Thymus (tissue), 14 donors: ENCODE measurements at places on chromosomes 3 and 15. TPM values are rescaled to one million over a fixed set of nuclear protein-coding genes. Genes with fewer than 3 reads are reported as not detected.
A peak's percentile ranks its signal among the peaks of the same experiment; 100 is the strongest.

DNA sequence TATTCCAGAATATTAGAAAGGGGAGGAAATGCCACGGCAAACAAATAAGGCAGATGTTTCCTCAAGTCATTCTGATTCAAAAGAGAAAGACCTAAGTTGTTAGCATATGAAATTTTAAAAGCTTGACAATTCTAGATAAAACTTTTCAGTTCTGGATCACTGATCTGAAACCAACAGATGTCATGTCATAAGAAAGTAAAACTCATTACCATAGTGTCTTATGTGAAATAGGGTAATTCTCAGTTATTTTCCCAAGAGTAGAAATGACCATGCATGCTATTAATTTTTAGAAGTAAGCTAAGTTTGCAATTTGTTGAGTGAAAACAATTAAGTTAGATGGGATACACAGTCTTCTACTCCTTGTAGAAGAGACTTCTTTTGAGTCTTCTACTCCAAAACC is 630.3 kb downstream of the NAALADL2 start:
- DNase-seq = no peak

- no peak for DNase-seq
Observed at GRCh38 chr3:42290966-42291714, 25.2 kb upstream of the CCK start.

DNA sequence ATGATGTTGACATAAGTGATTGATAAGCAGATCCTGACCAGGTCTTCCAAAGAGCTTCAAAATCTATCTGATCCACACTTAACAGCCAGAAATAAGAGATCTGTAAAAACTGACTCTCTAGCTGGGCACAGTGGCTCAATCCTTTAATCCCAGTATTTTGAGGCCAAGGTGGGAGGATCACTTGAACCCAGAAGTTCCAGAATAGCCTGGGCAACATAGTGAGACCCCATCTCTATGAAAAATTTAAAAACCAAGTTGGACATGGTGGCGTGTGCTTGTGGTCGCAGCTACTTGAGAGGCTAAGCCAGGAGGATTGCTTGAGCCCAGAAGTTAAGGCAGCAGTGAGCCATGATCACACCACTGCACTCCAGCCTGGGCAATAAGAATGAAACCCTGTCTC is 43.6 kb downstream of the PIGB start:
- no peak for DNase-seq

GRCh38 chr3:146561879-146562278 is 17.5 kb upstream of the PLSCR1 start:
- no peak for DNase-seq

- DNase-seq = no peak
Observed at GRCh38 chr3:105594219-105594618, 227.5 kb downstream of the ALCAM start.

- no peak for DNase-seq
Observed at GRCh38 chr3:178849199-178849910, 222.3 kb downstream of the ZMAT3 start.

- no peak for DNase-seq
Observed at GRCh38 chr3:191143224-191143623, 55.8 kb upstream of the OSTN start.

DNA sequence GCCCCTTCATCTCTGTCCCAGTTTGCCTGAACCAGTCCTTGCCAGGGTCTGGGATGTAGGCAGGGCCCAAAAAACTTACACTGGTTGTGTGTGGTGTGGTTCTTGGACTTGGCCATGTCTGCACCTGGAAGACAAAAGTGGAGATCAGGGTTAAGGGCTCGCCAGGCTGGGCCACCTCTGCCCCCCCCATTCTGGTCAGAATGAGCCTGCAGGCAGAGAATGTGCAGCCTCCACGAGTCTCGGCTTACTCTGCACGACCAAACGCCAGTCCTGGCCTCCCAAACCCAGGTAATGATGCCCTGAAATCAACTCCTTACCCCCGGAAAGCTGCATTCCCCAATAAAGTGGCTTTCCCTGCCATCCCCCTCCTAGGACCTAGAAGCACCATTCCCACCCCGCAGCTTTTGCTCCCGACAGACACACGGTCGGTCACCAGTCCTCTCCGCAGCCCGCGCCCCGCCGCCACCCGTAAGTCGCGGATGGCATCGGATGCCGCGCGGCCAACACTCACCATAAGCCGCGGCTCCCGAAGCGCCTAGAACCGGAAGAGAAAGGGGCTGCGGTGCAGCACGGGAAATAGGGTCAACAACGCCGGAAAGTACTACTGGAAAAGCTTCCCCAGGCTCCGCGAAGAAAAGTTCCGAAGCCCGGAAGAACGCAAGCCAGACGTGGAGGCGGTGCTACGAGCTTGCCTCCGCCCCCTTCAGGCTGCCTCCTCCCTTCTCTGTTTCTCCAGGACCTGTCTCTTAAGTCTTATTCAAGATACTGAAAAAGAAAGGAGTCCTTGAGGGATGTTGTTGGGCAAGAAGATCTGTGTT is at the start of gene RPL29:
Gene RPL29, minus strand, starts transcription at position 550 of the 818 bp plus-strand sequence. Its CDS starts 434 bp downstream, at position 116.
- DNase-seq = peak; percentile 93

GRCh38 chr3:37872413-37873160 is 10.9 kb downstream of the CTDSPL start:
- DNase-seq = no peak

DNA sequence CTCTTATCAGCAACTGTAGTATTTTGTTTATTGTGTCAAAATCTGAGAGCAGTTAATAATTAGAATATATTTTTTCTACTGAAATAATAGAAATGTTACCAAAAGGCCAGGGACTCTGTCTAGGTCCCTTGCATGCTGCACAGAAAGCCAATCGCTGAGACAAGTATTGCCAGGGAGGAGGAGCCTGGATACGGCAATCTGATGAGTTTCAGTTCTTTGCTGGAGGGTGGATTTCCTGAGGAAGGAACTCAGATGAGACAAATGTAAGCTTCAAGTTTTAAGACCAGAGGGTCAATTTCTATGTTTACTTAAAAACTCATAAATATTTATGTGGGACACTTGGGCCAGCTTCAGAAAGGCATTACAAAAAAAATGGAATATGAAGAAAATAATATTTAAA is 252.2 kb downstream of the GABRG3 start:
- no peak for DNase-seq

GRCh38 chr3:187747506-187747905 is 2.2 kb upstream of the BCL6 start:
- DNase-seq = peak; percentile 18

GRCh38 chr15:31975830-31976229 is 54.5 kb upstream of the CHRNA7 start:
- no peak for DNase-seq

DNA sequence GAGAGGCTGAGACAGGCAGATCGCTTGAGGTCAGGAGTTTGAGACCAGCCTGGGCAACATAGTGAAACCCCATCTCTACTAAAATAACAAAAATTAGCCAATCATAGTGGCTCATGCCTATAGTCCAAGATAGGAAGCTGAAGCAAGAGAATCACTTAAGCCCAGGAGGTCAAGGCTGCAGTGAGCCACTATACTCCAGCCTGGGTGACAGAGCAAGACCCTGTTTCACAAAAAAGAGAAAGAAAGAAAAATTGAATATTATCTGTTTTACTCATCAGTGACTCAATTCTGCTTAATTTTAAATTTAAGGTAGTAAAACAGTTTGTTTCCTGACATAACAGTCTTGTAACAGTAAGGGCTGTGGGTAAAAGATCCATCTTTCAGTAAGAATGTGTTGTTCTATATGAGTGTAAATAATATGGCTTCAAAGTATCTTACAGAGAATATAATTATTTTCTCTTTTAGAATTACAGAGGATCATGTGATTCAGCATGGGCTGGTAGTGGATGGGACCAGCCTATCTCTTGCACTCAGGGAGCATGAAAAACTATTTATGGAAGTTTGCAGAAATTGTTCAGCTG is 85.8 kb downstream of the ATP11B start:
- no peak for DNase-seq

GRCh38 chr15:50718700-50719125 is 32.1 kb upstream of the TRPM7 start:
- no peak for DNase-seq

- no peak for DNase-seq
Observed at GRCh38 chr3:135621184-135621920, 344.2 kb upstream of the PPP2R3A start.

DNA sequence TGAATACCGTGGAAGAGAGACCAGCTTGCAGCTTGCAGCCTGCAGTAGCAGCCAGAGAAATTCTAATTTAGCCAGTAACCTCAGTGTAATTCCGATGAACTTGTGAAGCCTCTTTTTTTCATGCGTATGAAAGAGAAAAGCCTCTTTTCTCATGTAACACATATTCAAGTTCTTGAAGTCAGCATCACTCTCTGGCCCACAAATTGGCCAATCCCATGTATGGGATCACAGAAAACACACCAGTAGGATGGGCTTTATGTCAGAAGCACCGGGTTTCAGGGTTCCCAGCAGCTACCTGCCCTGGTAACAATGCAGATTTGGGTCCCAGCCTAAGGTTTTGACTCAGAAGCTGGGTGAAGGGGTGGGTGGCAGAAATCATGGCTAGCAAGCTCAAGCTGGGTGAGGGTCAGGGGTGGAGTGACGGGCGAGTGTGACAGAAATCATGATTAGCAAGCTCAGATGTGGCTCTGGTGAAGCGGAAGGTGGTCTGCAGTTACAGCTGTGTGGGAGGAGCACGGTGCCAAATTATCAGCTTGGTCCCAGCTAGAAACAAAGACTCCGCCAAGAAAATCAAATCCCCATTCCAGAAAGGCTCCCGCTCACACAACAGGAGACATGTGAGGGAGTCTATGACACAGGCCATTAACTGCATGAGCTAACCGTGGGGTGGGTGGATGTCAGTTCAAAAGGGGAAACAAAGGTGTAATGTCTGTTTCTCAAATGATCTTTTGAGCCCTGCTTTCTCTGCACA is 86.6 kb downstream of the SNRK start:
- no peak for DNase-seq

- no peak for DNase-seq
Observed at GRCh38 chr15:77464129-77464865, 43.6 kb downstream of the HMG20A start.

NEK10 gene
- 0.76 TPM for total RNA-seq

PDIA5 gene
- 7.7 TPM for total RNA-seq

C2CD4A gene
- 0.66 TPM for total RNA-seq

SIN3A gene
- 23.6 TPM for total RNA-seq

RASL12 gene
- total RNA-seq = 2.7 TPM

EMC7 gene
- total RNA-seq = 27.3 TPM

KLF15 gene
- 0.28 TPM for total RNA-seq

PP2D1 gene
- total RNA-seq = not detected

ATP13A3 gene
- total RNA-seq = 40.1 TPM
